ENCODE measurements at places on chromosomes 11 and 22. TPM values are rescaled to one million over a fixed set of nuclear protein-coding genes. Genes with fewer than 3 reads are reported as not detected.

Gene TYMP
- polyA plus RNA-seq = 81.4 TPM

Gene IL10RA
- 4.3 TPM for polyA plus RNA-seq

Gene MOV10L1
- polyA plus RNA-seq = not detected

Gene H19
- polyA plus RNA-seq = 3,336 TPM

Gene OR52I2
- 0.04 TPM for polyA plus RNA-seq

Gene KRTAP5-10
- not detected for polyA plus RNA-seq

Gene GSTT2B
- 6.7 TPM for polyA plus RNA-seq

DNA sequence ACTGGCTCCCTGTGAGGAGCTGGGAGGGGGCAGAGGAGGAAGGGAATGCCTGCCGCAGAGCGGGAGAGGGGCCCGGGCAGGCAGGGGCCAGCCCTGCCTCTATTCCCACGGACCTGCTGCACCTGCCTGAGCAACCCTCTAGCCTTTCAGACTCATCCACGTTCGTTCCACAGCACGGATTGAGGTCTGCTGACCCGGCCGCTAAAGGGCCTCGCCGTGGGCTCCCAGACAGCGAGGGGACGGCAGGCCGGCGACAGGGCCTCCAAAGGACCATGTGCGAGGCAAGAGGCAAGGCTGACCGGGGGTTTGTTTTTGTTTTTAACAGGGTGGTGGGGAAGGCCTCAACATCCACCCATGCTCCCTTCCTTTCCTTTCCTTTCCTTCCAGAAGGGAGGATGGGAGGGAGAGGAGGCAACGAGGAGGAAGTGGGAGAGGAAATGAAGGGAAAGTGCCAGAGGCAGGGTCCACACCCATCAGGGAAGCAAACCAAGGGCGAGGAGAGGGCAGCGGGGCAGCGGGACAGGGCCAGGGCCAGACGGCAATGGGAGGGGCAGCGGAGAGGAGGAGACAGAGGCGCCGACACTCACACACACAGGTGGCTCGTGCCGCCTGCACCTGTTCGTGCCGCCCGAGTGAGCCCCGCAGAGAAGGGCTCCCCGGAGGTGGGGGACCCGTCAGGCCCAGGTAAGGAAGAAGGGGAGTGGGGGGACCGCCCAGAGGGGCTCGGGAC is 7.5 kb downstream of the LRFN4 start:
- no peak for DNase-seq

- DNase-seq = no peak
Measured at GRCh38 chr11:88202498-88202897, 27.3 kb upstream of the RAB38 start.

- no peak for DNase-seq
Measured at GRCh38 chr11:10590218-10590915, 21.9 kb upstream of the LYVE1 start.

GRCh38 chr11:67060111-67060522 is 3.5 kb downstream of the RHOD start:
- no peak for DNase-seq

DNA sequence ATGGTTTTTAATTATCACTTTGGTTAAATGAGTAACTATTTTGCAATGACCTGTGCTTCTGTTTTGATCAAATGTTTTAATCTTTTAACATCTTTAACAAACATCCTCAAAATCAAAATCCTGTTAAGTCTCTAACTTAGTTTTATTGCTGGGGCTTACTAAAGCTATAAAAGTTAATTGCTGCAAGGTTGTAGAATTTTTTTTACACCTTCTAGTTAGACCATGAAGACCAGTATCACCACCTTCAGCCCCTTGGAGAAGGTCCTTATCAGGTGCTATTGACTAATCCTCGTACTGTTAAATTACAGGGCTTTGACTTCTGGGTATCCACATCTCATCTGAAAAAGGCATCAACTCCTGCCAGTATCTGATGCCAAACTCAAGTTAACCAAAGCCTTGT is 12.3 kb upstream of the CABP2 start:
- peak; percentile 26 for DNase-seq

DNA sequence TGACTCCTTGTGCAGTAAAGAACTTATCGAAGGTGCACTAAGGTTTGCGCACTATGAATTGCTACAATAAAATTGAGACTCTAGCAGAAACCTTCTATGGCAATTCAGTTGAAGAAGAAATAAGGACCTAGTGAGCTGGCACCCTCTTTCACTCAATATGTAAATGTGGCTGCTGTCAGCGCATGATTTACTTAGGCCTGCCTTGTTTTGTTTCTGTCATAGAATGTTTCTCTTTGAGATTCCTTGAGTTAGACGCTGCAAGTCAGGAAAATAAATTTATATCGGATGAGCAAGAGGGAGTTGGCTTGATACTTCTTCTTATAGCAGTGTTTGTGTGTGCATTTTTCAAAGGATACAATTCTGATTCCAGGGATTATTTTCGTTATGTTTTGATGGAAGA is 322.1 kb downstream of the BLID start:
- no peak for DNase-seq

GRCh38 chr22:36860821-36861659 is at the start of gene NCF4:
NCF4 (plus strand) TSS chr22:36861006; CDS start chr22:36861172, 166 bp downstream.
- no peak for DNase-seq

DNA sequence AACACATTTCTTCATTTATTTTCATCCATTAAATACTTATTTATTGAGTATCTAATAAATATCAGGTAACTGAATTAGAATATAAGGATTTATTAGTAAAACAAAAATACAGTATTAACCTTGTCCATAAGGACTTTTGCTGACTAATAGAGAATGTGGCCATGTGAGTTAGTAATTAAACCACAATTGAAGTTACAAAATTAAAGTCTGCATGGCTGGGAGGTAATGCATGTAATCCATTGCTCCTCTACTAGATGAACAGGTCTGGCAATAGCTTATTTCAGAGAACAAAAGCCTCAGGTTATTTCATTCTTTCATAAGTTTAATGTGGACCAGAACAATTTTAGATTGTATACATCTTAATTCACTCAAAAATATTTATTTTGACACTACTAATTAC is 9.9 kb upstream of the CARD18 start:
- DNase-seq = no peak

GRCh38 chr11:17343257-17343656 is 8.3 kb upstream of the NCR3LG1 start:
- no peak for DNase-seq

DNA sequence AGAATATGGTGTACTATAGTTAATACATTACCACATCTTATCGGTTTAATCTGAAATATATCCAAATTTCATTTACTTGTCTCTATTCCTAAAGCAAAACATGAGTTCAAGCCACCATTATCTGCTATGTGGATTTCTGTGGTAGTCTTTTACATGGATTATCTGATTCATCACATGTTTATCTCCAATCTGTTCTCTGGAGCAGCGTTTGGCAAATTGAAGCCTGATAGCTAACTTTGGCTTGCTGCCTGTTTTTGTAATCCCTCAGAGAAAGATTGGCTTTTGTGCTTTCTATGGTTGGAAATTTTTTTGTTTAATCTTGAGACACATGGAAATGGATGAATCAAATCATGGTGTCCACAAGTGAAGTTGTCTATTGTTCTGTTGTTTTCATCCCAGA is 274.3 kb downstream of the JRKL start:
- no peak for DNase-seq

GRCh38 chr11:23509023-23509422 is 648.7 kb upstream of the CCDC179 start:
- no peak for DNase-seq

GRCh38 chr22:45866126-45866645 is 110.8 kb downstream of the WNT7B start:
- no peak for DNase-seq

GRCh38 chr11:125649465-125650166 is 24.7 kb downstream of the CHEK1 start:
- no peak for DNase-seq

- no peak for DNase-seq
Measured at GRCh38 chr11:45851228-45851627, 4.0 kb downstream of the CRY2 start.

GRCh38 chr22:24428751-24429410 is 1.5 kb downstream of the ADORA2A start:
- no peak for DNase-seq

- DNase-seq = no peak
Measured at GRCh38 chr22:24950272-24950902, 2.1 kb upstream of the KIAA1671 start.

GRCh38 chr11:111186308-111186915 is 59.1 kb upstream of the POU2AF2 start:
- DNase-seq = no peak

- DNase-seq = peak; percentile 49
Measured at GRCh38 chr11:2217211-2218030, 45.8 kb upstream of the TH start.
